NT2/D1 (cell line): ENCODE measurements at places on chromosomes 16 and 17.
A peak's percentile ranks its signal among the peaks of the same experiment; 100 is the strongest.

DNA sequence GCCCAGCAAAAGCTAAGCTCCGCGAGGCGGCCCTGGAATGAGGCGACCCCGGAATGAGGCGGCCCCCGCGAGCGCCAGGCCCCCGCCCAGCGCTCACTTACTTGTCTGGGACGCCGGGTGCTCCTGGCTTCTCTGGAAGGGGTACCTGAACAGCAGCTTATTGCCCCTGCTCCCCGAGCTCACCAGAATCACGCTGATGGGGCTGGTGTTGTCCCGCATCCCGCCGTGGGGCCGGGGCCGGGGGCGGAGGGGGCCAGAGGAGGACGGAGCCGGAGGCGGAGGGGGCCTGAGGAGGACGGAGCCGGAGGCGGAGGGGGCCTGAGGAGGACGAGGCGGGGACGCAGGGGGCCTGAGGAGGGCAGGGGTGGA, 440 bp downstream of the NPRL3 start:
- no peak for DNase-seq

DNA sequence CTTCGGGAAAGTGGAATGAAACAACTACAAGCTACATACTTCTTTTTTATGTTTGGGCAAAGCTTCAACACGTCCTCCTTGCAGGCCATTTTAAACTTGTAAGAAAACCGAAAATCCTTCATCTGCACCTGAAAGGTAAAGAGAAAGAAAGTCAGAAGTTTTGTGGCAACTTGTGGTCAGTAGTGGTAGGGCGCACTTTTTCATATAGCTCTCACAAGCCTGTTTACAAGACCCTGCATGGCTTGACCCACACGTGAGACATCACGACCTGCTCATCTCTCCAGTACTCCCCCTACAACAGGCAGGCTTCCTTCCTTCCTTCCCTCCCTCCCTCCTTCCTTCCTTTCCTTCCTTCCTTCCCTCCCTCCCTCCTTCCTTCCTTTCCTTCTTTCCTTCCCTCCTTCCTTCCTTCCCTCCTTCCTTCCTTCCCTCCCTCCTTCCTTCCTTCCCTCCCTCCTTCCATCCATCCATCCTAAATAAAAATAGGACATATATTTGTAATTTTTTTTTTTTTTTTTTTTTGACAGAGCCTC, 48.7 kb upstream of the CLEC18B start:
- no peak for DNase-seq

DNA sequence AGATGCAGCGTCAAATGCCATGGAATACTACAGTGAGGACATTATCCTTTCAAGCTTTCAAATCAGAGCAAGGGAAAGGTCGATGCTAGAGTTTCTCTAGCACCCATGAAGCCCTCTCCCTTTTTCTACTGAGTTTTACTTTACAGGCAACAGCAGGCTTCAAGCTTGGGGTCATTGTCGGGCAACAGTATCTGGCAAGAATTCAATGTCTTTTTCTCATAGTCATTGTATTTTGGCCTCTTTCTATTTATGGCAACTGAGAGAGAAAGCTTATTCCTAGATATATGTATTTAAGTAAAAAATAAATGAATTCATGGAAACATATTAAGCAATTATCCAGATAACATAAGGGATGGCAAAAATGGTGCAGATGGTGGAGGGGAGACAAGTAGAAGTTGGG, 364 bp upstream of the CETP start:
- no peak for DNase-seq

- peak; percentile 36 for DNase-seq
Observed at GRCh38 chr16:23296994-23297393, 5.1 kb upstream of the SCNN1B start.
